Purkinje cell (primary cell): ENCODE measurements at places on chromosomes 2 and 18. TPM values are rescaled to one million over a fixed set of nuclear protein-coding genes. Genes with fewer than 3 reads are reported as not detected.

The FHOD3 gene
- polyA plus RNA-seq, result 17.2 and 25.6 TPM in 2 replicates

The GNAL gene
- polyA plus RNA-seq, result 2.7 and 5.0 TPM in 2 replicates

The B3GNT7 gene
- polyA plus RNA-seq, result not detected in 2 replicates

The MTHFD2 gene
- polyA plus RNA-seq, result 34.2 and 39.6 TPM in 2 replicates

The SEPTIN10 gene
- 3.0 and 3.2 TPM in 2 replicates for polyA plus RNA-seq

The IL1A gene
- polyA plus RNA-seq, result not detected in 2 replicates

The UGT1A6 gene
- not detected in 2 replicates for polyA plus RNA-seq

The C1QL2 gene
- polyA plus RNA-seq, result not detected in 2 replicates

The GCA gene
- 89.5 and 100.0 TPM in 2 replicates for polyA plus RNA-seq

The COL4A3 gene
- polyA plus RNA-seq, result 1.3 and 4.7 TPM in 2 replicates

The CAPN14 gene
- 0.14 TPM in 1 of 2 replicates, not detected in the other for polyA plus RNA-seq

The M1AP gene
- polyA plus RNA-seq, result 0.56 and 8.3 TPM in 2 replicates

The SPDYA gene
- polyA plus RNA-seq, result 2.3 and 3.0 TPM in 2 replicates

The RGPD3 gene
- 0.49 TPM in 1 of 2 replicates, not detected in the other for polyA plus RNA-seq

The EPAS1 gene
- 1.0 and 1.3 TPM in 2 replicates for polyA plus RNA-seq

The SLC4A3 gene
- polyA plus RNA-seq, result 5.3 and 7.6 TPM in 2 replicates

The CCDC178 gene
- polyA plus RNA-seq, result not detected in 2 replicates

The HSPE1 gene
- 687 and 859 TPM in 2 replicates for polyA plus RNA-seq

The IL36A gene
- polyA plus RNA-seq, result not detected in 2 replicates

The ANKRD30BL gene
- polyA plus RNA-seq, result 0.35 TPM in 1 of 2 replicates, not detected in the other

The RAX gene
- not detected in 2 replicates for polyA plus RNA-seq

The GPR148 gene
- not detected in 2 replicates for polyA plus RNA-seq

The ZNF385B gene
- polyA plus RNA-seq, result 16.3 and 25.8 TPM in 2 replicates

The UNC50 gene
- polyA plus RNA-seq, result 113 and 126 TPM in 2 replicates

The ASXL3 gene
- polyA plus RNA-seq, result 0.50 and 2.2 TPM in 2 replicates

The TUBA4B gene
- not detected in 2 replicates for polyA plus RNA-seq

The MC5R gene
- not detected in 2 replicates for polyA plus RNA-seq
